ENCODE measurements at places on chromosomes 3 and 15.

DNA sequence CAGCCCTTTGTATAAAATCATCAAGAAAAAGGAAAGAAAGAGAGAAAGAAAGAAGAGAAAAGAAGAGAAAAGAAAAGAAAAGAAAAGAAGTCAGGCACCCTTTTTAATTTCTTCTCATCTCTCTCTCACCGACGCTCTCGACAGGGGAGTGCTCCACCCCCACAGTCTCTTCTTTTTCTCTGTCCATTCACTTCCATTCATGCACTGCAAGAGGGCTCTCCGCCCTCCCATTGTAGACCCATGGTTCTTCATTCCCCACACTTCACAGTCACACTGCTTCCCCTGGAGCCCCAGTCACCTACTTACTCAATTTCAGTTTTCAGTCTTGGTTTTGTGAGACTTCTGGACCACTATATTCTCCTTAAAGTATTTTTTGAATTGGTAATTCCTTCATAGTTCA lies 254.7 kb downstream of the SOX2 start:
- DNase-seq = no peak

DNA sequence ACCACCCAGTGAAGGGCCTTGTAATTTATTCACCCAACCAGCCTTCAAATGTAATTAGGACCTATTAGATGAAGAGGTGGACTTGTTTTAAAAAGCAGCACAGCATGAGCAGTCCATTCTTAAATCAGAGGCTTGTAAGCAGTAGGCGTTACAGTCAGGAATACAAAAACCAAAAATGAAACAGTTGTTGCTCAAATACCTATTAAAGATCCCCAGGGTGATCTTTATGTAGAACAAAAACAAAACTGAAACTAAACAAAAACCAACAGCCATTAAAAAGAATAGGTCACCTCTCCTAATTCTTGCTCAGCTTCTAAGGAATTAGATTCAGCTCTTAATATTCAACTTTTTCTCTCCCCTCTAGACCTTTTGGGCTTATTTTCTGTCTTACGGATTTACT lies 104.9 kb upstream of the ST8SIA2 start:
- DNase-seq = peak; percentile 8

DNA sequence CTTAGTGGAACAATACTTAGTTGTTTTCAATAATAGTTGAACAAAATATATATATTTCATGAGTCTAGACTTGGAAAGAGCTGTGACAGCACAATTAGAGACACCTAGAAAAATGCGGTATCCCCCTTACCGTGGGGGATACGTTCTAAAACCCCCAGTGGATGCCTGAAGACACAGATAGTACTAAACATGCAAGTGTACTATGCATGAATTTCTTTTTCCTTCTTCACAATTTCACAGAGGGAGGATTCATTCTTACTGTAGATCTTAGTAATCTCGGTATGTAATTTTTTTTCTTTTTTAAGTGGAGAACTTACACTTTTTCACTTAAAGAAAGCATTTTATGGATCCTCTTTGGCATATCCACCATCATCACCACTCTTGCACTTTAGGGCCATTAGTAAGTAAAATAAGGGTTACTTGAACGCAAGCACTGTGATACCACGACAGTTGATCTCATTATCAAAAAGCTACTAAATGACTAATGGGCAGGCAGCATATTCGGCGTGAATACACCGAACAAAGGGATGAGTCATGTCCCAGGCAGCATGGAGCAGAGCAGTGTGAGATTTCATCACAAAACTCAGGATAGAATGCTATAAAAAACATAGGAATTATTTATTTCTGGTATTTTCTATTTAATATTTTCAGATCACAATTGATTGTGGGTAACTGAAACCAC lies 72.3 kb upstream of the ZNF280D start:
- no peak for DNase-seq

DNA sequence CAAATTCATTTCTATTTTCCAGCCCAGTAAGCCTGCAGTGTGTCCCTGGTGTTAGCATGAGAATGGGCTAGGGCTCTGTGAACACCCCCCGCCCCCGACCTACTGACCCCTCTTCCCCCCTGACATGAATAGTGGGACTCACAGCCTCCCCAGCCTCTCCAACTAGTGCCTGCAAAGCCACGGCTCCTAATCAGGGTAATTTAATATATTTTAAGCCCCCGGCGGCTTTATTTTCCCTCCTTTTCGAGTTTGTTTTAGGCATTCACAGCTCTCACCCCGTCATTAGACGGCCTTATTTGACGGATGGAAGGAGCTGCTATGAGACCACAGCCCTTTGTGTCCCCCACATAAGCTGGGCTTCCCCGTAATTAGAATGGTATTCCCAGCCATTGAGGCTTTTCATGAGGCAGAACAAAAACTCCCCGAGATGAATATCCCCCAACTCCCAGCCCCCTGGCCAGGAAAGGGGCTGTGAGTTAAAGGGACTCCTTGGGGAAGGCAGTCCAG lies 78.3 kb upstream of the POLG start:
- DNase-seq = no peak

DNA sequence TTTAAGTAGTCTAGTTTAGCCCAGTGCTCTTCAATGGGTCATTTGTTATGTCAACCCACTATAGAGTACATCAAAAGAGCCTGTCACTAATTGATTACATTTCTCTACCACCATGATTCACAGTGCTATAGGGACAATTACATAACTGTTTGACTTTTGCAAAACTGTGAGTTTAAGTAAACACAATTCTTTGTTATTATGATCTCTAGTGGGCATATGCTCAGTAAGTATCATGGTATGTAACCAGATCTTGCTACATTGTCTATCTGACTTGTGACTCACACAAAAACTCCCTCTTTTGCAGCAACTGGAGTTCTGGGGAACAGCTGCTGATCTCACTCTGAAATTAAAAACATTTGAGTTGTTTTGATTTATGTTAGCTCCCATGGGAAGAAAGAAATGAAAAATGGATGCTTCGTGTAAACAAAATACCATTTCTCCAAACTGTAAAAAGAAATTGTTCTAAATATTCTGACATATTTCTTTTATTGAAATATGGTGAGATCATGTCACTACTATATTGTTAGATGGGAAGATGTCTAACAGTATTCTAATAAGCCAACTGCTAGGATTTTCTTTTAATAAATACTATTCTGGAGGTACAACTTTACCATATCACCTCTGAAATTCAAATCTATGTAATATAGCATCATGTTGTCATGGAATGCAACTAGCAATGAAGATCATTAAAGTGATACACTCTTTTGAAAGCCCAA lies 470.4 kb downstream of the ROBO1 start:
- no peak for DNase-seq
